ENCODE measurements at places on chromosomes 1 and 21. TPM values are rescaled to one million over a fixed set of nuclear protein-coding genes. Genes with fewer than 3 reads are reported as not detected.

DNA sequence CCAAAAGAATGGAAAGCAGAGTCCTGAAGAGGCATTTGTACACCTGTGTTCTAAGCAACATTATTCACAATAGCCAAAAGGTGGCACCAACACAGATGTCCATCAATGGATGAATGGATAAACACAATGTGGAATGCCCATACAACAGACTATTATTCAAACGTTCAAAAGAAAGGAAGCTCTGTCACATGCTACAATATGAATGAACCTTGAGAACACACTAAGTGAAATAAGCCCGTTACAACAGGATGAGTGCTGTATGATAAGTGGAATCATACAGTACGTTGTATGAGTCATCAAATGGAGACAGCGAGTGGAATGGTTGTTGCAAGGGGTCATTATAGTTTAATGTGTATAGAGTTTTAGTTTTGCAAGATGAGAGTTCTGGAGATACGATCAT lies 80.1 kb downstream of the SH3BGR start:
- no peak for DNase-seq
- H3K27me3 ChIP-seq: no peaks in the 10 kb centered on the region
- no peaks in the 10 kb centered on the region for H3K36me3 ChIP-seq
- H3K4me3 ChIP-seq: no peak overlapping the region

The ANKRD34A gene
- 0.06 TPM for total RNA-seq

DNA sequence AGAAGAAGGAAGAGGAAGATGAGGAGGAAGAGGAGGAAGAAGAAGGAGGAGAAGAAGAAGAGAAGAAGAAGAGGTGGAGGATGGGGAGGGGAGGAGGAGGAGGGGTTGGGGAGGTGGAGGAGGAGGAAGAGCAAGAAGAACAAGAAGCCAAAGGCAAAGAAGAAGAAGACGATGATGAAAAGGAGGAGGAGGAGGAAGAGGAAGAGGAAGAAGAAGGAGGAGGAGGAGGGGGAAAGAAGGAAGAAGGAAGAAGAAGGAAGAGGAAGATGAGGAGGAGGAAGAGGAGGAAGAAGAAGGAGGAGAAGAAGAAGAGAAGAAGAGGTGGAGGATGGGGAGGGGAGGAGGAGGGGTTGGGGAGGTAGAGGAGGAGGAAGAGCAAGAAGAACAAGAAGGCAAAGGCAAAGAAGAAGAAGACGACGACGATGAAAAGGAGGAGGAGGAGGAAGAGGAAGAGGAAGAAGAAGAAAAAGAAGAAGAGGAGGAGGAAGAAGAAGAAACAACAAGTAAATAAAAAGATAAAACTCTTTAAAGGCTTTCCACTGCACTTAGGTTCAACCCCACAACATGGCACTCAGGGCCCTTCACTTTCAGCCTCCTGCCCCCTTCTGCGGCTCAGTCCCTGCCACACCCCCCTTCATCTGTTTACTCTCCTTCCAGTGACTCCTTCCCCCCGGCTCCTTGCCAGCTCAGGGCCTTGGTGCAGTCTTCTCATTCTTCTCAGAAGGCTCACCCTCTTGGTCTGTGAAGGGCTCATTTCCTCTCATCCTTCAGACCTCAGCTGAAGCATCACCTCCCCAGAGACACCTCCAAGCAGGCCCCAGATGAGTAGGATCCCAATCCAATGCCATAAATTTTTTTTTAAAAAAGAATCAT lies 114.0 kb downstream of the KCNN3 start:
- H3K4me1 ChIP-seq: no peaks in the 10 kb centered on the region
- DNase-seq: peak; percentile 16
- no peaks in the 10 kb centered on the region for H3K36me3 ChIP-seq
- H3K27ac ChIP-seq: no peak overlapping the region
- H3K27me3 ChIP-seq: no peaks in the 10 kb centered on the region
- no peak overlapping the region for H3K4me3 ChIP-seq

The PRKCZ gene
- 100 TPM for total RNA-seq

- peak overlapping the region; percentile 47 for H3K27ac ChIP-seq
- H3K36me3 ChIP-seq: no peaks in the 10 kb centered on the region
- peaks cover 8% of the 10 kb centered on the region for H3K4me1 ChIP-seq
- no peak for DNase-seq
These were observed 1.5 kb upstream of the NR0B2 start for GRCh38 chr1:26915204-26915842.

The CORT gene
- total RNA-seq: 0.40 TPM

DNA sequence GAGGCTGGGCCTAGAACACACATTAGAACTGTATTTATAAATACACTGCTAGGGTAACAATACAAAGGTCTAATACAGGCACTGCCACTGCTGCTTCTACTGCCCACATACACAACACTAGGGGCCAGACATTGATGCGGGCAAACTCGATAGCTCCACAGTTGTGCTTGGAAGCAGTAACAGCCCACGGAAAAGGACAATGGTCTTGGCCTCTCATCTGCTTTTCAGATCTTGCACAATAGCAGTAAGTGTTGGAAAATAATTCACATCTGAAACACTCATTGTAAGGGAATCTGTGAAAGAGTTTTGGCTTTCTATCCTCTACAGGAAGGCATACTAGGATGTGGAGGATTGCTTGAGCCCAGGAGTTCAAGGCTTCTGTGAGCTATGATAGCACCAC lies 6.9 kb upstream of the SPOCD1 start:
- no peak overlapping the region for H3K4me3 ChIP-seq
- H3K36me3 ChIP-seq: no peaks in the 10 kb centered on the region
- peak; percentile 89 for DNase-seq
- no peak overlapping the region for H3K27ac ChIP-seq
- H3K4me1 ChIP-seq: no peaks in the 10 kb centered on the region
- H3K27me3 ChIP-seq: no peaks in the 10 kb centered on the region

The OR2T33 gene
- not detected for total RNA-seq

The NUF2 gene
- 7.2 TPM for total RNA-seq

DNA sequence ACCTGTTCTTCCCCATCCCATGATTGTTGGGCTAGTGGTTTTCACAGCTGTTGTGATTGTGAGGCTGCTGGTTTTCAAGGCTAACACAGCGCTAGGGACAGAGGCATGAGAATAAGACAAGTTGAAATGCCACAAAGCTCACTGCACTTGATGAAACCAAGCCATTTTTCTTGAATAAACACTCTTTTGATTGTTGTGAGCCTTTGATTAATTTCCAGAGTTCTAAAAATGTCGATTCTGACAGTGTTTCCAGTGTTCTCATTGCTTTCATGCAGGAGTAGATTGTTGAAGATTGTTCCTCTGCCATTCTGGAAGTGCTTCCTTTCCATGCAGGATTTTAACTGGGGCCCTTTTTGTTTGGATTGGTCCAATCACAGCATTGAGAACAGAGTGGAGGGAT lies 134.9 kb upstream of the GRIK3 start:
- no peaks in the 10 kb centered on the region for H3K36me3 ChIP-seq
- no peak overlapping the region for H3K27ac ChIP-seq
- H3K4me1 ChIP-seq: no peaks in the 10 kb centered on the region
- H3K27me3 ChIP-seq: no peaks in the 10 kb centered on the region
- DNase-seq: no peak
- no peak overlapping the region for H3K4me3 ChIP-seq

- peaks cover 7% of the 10 kb centered on the region for H3K4me1 ChIP-seq
- DNase-seq: no peak
- H3K4me3 ChIP-seq: no peak overlapping the region
- H3K36me3 ChIP-seq: no peaks in the 10 kb centered on the region
These were observed 115.6 kb downstream of the TNFSF18 start for GRCh38 chr1:172935062-172935592.

The LCE2C gene
- not detected for total RNA-seq

The SERPINC1 gene
- total RNA-seq: not detected

The XKR8 gene
- total RNA-seq: 4.6 TPM

DNA sequence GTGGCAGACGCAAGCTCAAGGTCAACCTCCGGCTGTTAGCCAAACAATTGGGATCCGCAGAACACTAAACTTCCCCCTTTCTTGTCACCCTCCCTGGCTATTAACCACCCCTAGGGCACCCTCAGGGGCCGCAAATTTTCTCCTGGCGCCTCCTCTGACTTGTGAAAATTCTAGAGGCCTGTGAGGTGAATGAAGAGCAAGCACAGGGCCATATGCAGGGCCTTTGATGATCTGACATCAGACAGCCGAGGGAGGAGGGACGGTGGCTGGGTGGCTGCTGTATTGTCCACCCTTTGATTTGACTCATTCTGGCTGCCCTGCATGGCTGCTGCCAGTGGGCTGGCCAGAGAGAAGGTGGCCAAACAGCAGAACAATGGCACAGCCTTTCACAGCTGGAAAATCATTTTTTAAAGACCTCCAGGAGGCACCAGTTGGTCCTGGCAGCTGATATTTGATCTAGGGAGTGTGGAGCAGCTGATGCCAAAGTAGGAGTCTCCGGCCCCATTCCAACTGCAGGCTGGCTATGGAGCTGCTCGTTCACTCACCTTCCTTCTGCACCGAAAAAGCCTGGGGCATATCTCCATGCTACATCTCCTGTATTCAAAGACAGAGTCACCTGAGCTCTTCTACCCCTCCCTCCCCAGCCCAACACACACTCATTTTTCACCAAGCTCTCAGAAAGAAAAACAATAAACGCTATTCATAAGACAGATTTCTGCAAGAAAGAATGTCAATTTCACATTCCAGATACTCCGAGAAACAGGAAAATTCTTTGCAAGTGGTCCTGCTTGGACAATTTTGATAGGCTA lies 44.9 kb upstream of the BARHL2 start:
- no peaks in the 10 kb centered on the region for H3K4me1 ChIP-seq
- no peak for DNase-seq
- H3K4me3 ChIP-seq: no peak overlapping the region
- H3K36me3 ChIP-seq: no peaks in the 10 kb centered on the region
- H3K27me3 ChIP-seq: no peaks in the 10 kb centered on the region
- no peak overlapping the region for H3K27ac ChIP-seq

DNA sequence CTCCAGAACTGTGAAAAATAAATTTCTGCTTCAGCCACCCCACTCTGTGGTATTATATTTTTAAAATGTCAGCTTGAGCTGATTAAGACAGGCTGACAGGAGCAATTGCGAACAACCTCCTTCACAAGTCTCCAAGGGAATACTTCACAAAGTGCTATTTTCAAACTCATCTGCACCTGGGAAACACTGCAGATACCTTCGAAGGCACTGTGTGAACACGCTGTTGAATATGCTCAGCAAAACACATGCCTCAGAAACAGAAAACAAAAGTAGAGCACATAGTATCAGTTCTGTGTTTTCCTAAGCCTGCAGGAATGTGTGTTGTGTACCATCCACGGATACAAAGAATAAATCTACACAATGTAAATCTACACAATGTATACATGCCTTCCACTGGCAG lies 10.6 kb downstream of the TSPAN2 start:
- no peaks in the 10 kb centered on the region for H3K27me3 ChIP-seq
- H3K27ac ChIP-seq: no peak overlapping the region
- DNase-seq: no peak
- H3K4me3 ChIP-seq: no peak overlapping the region
- H3K36me3 ChIP-seq: no peaks in the 10 kb centered on the region

DNA sequence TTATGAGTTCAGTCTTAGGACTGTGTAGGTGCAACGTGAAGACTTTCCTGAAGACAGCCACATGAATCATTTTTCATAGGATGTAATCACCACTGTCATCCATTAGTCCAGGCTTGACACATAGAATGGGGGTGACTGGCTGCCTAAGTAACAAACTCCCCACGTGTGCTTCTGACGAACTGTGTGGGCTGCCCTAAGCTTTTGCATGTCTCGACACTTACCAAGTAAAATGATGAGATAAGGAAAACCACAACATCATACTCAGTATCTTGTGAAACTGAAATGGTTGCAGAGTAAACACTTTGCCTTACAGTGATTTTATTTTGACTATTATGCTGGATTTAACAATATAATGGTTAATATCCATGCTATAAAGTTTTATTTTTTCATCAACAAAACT lies 19.5 kb downstream of the ERG start:
- H3K27ac ChIP-seq: no peak overlapping the region
- no peaks in the 10 kb centered on the region for H3K27me3 ChIP-seq
- DNase-seq: no peak
- H3K4me3 ChIP-seq: no peak overlapping the region

DNA sequence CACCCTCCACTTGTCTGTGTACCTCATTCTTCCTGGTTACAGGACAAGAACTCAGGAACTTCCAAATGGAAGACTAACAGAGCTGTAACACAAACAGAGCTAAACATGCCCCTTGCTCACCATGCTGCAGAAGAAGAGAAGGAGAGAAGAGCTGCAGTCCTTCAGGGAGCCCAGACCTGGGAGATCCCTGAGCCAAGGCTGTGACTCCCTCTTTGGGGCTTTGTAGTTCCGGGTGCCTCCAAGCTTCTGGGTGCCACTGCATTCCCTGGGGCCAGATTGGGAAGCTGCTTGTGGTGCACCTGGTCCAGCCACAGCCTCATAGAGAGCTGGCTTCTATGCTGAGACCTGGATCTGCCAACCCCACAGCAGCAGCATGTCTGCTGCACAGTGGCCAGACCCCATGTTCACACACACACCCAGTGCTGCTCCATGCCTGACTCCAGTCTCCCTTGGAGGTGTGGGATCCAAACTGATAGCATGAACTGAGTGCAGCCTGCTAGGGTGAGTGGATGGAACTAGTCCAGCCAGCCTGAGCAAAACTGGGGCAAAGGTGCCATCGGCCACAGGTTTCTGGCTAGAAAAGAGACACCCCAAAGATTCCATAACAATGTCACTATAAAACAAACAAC lies 263.0 kb upstream of the NRIP1 start:
- no peaks in the 10 kb centered on the region for H3K27me3 ChIP-seq
- no peak overlapping the region for H3K4me3 ChIP-seq
- H3K4me1 ChIP-seq: no peaks in the 10 kb centered on the region

The SPRR2G gene
- not detected for total RNA-seq

The TAS1R1 gene
- total RNA-seq: 0.51 TPM

GRCh38 chr1:94071391-94071790 lies 49.6 kb downstream of the ABCA4 start:
- H3K27ac ChIP-seq: no peak overlapping the region
- H3K4me1 ChIP-seq: peaks cover 16% of the 10 kb centered on the region
- no peaks in the 10 kb centered on the region for H3K27me3 ChIP-seq
- no peak overlapping the region for H3K4me3 ChIP-seq
- DNase-seq: no peak

DNA sequence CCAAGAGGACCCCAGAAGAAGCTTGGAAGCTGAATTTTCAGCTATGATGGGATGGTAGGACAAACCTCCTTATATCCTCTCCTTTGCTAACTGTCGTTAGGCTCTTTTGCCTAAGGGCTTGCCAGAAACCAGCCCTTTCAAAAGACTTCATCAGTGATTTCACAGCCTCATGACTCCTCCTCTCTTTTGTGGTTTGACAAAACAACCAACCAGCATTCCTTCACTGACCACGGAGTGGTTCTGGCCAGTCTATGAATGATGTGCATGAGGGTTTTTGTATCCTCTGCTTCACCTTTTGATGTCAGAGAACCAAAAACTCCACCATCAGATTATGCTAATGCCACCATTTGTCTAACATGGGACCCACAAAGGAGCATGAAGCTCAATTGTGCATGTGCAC lies 116.9 kb upstream of the COA6 start:
- no peak for DNase-seq
- H3K27me3 ChIP-seq: no peaks in the 10 kb centered on the region
- no peak overlapping the region for H3K4me3 ChIP-seq
- H3K36me3 ChIP-seq: no peaks in the 10 kb centered on the region
- H3K4me1 ChIP-seq: no peaks in the 10 kb centered on the region

GRCh38 chr1:36367066-36367465 lies 18.7 kb downstream of the STK40 start:
- no peaks in the 10 kb centered on the region for H3K36me3 ChIP-seq
- no peaks in the 10 kb centered on the region for H3K4me1 ChIP-seq
- no peak overlapping the region for H3K27ac ChIP-seq
- no peak for DNase-seq
- H3K27me3 ChIP-seq: no peaks in the 10 kb centered on the region
- H3K4me3 ChIP-seq: no peak overlapping the region

Data from lung (tissue), 17 donors.